ENCODE measurements at places on chromosomes 2 and 18.

- DNase-seq: no peak
Measured at GRCh38 chr2:217248312-217248935, 388.6 kb upstream of the TNP1 start.

DNA sequence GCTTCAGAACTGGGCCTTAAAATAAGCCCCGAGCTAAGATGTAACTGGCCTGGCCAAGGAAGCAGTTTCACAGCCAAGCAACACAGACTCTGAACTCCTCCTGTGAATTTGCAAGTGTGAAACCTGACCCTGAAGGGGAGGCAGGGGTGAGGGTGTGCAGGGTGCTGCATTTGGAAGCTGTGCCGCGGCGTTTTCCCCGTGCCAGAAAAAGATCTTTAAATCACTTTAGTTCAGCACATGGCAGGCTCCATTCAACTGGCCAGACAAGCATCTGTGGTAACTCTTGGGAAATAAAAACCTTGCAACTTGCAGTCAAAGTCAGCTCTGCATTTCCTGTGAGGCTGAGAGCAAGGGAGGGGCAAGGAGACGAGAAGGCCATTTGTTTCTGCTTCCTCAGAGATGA is 209.3 kb upstream of the SOX11 start:
- DNase-seq: no peak

DNA sequence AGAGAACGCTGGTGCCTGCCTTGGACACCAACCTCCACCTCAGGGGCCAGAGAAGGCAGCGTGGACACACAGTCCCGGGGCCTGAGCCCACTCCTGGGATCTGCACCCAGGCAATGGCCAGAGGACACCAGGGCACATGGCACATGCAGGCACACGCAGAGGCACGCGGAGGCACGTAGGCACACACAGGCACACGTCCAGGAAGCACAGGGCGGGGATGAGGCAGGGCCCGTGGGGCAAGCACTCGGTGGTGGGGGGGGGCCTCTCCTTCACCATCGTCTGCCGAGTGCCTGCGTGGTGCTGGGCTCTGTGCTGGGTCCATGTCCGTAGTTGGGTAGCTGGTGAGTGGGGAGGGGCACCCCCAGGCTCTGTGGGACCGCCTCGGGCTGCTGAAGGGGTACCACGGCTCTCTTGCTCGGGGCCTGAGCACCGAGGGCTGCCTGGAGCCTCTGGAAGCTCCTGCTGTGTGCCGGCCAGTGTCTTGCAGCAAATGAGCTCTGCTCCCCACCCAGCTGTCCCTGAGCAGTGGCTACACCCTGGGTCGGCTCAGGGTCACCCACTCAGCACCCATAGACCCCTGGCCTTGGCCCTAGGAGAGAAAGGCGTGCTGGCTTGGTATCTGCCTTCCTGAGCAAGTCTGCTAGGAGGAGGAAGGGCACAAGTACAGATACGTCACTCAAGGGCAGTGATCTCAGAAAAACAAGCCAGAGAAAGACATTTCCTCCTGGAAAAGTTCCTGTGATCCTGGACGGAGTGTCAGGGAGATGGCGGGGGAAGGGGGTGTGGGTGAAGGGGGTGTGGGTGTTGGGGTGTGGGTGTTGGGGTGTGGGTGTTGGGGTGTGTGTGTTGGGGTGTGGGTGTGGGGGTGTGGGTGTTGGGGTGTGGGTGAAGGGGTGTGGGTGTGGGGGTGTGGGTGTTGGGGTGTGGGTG is 26.4 kb downstream of the RTP5 start:
- no peak for DNase-seq

GRCh38 chr2:25424426-25425028 is 82.8 kb upstream of the DNMT3A start:
- no peak for DNase-seq

DNA sequence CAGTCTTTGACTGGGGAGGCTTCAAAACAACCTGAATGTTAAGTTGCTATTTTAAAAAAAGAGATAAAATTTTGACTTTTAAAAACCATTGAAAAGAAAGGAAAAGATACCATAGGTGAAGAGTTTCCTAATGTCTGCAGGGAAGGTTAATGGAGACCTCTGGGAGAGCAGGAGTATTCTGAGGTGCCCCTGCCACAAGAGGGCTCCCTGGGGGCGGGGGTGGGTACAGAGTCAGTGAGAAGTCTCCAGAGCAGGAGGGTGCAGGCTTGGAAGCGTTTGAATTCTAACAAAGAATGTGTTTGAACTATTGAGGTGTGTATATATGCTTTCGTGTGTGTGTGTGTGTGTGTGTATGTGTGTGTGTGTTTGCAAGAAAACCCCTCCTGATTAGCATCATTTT is 46.7 kb upstream of the ST6GAL2 start:
- DNase-seq: no peak

- DNase-seq: no peak
Measured at GRCh38 chr2:176732780-176733179, 463.5 kb downstream of the MTX2 start.

DNA sequence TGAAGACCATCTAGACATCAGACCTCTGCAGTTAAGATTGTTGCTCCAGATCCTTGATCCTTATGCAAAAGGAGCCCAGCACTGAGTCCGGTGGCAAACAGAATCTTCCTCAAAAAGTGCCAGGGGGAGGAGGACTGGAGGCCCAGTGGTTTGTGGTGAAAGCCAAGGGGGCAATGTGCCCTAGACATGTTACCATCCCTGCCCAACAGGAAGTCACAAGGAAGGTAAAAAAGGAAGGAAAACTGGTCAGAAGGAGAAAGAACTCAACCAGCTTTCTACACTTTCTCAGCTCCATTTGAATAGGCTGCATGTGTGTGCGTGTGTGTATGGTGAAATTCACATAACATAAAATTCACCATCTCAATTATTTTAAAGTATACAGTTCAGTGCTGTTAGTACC is 25.0 kb upstream of the KDM3A start:
- no peak for DNase-seq

DNA sequence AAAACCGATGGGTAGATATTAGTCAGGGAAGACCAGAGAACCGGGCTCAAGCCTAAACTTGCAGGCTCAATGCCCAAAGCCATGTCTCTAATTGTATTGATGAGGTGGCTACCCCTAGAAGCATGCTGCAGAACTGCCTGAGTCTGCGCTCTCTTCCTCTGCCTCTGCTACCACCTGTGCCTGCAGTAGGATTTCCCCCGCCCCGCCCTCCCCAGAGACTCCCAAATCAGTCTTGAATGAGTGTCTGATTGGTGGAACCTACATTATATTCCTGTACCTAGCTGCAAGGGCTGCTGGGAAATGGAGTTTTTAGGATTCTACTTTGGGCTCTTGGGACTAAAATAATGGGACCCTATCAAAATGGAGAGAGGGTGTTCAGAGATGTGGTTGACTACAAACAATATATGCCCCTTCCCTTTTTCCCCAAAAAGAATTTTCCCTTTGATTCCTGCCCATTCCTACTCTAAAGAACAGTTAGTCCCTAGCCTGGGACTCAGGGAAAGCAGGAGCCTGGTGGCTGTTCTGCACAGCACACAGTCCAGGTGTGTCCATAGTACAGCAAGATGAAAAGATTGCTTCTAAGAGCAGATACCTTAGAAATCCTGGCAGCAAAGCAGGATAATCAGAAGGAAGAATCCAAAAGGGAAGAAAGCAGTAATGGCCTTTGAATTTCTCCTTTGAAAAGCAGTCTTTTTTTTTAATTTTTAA is 12.5 kb downstream of the GRP start:
- DNase-seq: no peak

DNA sequence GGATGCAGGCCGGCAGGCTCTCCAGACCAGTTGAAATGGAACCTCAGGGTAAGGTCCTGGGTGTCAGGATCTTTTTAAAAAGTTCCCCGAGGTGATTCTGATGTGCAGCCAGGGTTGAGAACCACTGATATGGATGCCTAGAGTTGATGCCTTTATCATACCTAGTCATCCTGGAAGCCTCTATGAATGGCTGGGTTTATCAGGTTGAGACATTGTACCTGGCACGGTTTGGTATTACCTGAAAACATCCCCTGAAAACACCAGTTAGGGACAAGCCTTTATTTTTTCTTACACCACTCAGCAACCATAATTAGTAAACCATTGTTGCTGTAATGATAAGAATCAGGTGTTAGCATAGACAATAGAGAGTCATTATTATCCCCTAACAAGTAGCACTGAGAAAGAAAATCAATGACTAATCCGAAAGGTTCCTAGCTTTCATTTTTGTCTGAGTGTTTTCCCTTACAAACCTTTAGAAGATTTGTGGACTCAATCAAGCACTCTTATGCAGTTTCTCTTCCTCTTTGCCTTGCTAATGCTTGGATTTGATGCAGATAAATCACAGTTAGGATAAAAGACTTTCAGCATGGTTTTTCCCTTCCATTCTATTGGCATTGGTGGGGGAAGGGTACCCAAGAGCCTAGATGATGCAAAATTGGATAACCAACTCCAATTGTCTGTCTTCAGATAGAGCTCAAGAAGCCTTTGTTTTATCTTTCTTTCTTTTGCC is 116.5 kb upstream of the LYPD6 start:
- no peak for DNase-seq

DNA sequence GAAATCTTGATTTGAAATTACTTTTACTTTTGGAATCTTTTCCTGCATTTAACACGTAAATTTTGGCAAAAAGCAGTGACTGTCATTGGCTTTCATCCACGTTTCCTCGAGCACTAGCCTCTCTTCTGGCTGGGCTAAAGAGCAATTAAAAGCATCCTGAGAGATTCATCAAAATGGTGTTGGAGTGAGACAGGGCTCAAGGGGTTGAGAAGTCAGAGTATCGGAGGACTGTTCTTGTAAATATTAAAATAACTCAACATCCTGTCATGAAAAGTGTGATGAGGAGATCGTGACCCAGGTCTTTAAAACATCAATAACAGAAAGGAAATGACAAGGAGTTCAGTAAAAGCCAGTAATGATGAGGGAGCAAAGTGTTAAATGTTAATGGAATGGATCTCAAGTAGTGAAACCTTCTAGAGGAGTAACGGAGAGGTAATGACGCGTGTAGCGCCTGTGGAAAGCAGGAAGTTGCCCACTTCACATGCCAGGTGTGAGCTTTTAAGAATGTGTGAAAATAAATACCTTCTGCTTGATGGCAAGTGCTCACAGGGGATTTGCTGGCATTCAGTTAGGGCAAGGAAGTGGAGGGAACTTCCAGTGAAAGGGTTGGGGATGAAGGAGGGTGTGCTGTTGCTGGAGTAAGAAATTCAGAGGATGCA is 754.4 kb downstream of the ADCYAP1 start:
- no peak for DNase-seq

- no peak for DNase-seq
Measured at GRCh38 chr18:79935925-79936324, 15.5 kb downstream of the SLC66A2 start.
